Kidney epithelial cell (primary cell): ENCODE measurements at places on chromosomes 12 and 14. TPM values are rescaled to one million over a fixed set of nuclear protein-coding genes. Genes with fewer than 3 reads are reported as not detected.
A peak's percentile ranks its signal among the peaks of the same experiment; 100 is the strongest.

Gene PLEKHA5
- 17.1 and 21.9 TPM in 2 replicates for total RNA-seq

Gene DPPA3
- not detected in 2 replicates for total RNA-seq

Gene RD3L
- total RNA-seq = not detected in 2 replicates

Gene MEG3
- total RNA-seq = 46.1 and 62.5 TPM in 2 replicates

Gene CSRP2
- 37.6 and 52.9 TPM in 2 replicates for total RNA-seq

Gene NOXRED1
- 0.04 and 0.82 TPM in 2 replicates for total RNA-seq

Gene CELA1
- total RNA-seq = not detected in 2 replicates

Gene SLC17A8
- under 0.01 TPM in 1 of 2 replicates, not detected in the other for total RNA-seq

Gene FOXJ2
- 14.8 and 15.3 TPM in 2 replicates for total RNA-seq

Gene PWP1
- 83.6 and 99.4 TPM in 2 replicates for total RNA-seq

DNA sequence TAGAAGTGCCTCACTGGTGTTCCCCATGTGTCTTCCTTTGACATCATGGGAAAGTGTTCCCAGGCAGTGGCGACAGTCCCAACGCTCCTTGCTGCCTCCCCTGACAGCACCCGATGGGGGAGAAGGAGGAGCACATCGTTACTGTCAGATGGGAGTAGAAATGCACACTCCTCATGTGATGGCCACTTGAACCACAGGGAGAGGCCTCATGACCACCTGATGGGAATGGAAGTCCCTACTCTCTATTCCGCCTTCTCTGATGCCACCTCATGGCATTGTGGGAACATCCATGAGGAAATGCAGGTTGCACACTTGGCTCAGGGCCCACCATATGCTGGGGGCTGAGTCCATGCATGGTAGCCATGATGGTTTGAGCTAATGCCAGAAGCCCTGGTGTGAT lies 14.3 kb upstream of the CORO1C start:
- no peak for DNase-seq

DNA sequence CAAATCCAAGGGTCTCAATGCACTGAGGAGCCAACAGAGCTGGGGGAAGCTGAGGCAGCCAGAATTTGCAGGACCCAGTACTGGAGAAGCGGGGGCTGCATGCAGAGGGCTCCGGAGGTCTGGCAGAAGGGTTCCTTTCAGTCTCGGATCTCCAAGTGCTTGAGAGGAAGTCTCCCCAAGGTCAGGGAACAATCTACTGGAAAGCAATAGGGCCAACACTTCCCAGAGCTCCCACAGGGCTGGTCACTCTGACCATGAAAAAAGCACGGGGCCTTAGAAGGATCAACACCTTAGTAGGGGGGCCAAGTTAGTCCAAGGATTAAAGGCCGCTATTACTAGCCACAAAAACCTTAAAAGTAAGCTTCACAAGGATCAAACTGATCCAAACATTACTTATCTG lies 31.7 kb downstream of the SPPL3 start:
- DNase-seq = no peak

- no peak for DNase-seq
Measured at GRCh38 chr12:116672842-116673516, 64.9 kb downstream of the SPRING1 start.

- DNase-seq = no peak
Measured at GRCh38 chr14:104936361-104937155, 11.9 kb downstream of the PLD4 start.

GRCh38 chr12:28446031-28446430 lies 255.8 kb downstream of the CCDC91 start:
- no peak for DNase-seq

DNA sequence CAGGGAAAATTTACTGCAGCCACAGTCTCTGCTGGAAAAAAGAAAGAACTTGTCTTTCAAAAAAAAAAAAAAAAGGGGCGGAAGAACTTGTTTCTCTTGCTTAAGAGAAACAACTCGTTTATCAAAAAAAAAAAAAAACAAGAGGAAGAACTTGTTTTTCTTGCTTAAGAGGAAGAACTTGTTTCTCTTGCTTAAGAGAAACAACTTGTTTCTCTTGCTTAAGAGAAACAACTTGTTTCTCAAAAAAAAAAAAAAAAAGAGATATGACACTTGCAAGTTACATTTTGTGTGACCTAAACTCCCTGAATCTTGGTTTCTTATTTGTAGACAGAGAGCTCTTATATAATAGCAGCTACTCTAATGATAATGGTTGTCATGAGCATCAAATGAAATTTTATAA lies 44.7 kb upstream of the USP15 start:
- DNase-seq = no peak

DNA sequence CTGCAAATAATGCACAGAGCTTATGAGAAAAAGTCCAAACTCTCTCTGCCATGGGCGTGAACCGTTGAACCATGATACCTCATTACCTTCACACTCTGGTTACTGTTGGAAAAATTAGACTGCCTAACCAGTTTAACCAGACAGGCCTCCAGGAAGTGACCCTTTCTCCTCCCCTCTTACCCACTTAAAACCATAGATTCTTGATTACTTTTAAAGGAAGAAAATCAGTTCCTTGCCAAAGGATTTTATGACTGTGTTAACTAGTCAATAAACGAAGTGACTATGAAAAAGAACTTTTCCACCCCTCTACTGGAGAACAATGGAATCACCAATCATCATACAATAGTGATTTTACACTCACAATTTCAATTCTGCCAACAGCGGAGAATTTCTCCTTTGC lies 254.0 kb upstream of the ATP2B1 start:
- DNase-seq = no peak

- no peak for DNase-seq
Measured at GRCh38 chr12:113403435-113404415, at the start of gene SDS. TSS of gene SDS (minus strand) at chr12:113403887. CDS start at chr12:113399708, 4,179 bp downstream.

GRCh38 chr14:47040550-47040949 lies 389.0 kb upstream of the RPL10L start:
- DNase-seq = peak; percentile 9

- DNase-seq = no peak
Measured at GRCh38 chr14:62213516-62213915, 451.3 kb downstream of the SNAPC1 start.

DNA sequence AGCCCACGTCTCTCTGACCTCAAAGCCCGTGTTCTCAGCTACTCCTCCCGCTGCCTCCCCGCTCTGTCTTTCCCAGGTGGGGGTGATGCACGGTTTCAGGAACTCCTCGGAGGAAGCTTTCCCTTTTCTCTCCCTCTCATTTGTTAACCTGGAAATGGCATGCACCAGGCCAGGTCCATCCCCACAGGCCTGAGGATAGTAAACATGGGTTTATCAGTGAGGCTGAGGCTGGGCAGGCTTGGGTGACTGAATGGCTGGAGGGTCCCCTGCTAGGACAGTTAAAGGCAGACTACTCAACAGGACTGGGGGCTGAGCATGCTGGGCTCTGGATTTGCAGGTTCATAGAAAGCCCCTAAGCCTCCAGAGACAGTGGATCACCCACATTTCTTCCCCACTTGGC lies 7.6 kb downstream of the WSCD2 start:
- no peak for DNase-seq

GRCh38 chr12:15823360-15824128 lies 34.4 kb upstream of the EPS8 start:
- DNase-seq = no peak

DNA sequence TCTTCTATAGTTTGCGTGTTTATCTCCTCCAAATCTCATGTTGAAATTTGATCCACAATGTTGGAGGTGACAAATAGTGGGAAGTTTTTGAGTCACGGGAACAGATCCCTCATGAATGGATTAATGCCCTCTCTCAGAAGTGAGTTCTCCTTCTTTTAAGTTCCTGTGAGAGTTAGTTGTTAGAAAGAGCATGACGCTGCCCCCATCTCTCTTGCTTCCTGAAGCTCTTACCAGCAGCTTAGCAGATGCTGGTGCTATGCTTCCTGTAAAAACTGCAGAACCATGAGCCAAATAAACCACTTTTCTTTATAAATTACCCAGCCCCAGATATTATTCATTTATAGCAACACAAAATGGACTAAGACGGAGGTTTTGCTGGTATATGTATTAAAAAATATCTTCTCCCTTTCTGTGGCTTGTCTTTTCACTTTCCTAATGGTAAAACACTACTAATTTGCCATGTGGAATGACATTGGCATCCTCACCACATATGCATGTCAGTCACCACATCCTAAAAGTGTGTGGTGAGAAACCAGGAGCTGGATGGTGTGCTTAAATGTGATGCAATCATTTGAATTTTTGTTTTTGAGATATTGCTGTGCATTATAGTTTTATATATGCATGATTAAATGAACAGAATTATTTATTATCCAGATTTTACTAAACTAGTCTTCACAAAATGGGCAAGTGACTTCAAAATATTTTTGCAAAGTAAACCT lies 449.3 kb downstream of the ADAMTS20 start:
- no peak for DNase-seq
